Hepatic stellate cell (primary cell): ENCODE measurements at places on chromosomes 7 and 10.

DNA sequence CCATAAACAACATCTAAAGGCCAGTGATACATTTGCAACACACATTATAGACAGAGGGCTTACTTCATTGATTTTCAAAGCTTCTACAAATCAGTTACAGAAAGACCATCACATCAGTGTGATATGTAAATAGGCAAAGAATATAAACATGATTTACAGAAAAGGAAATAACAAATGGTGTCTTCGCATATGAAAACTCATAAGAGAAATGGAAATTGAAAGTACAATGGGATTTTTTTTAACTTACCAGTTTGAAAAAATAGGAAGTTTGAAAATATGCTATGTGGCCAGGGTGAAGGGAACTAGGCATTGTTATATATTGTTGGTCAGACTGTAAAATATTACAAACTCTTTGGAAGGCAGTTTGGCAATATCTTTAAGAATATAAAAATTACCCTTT, 27.3 kb downstream of the SEC23IP start:
- no peak for DNase-seq

- no peak for DNase-seq
Observed at GRCh38 chr7:95840953-95841950, 68.9 kb downstream of the DYNC1I1 start.

DNA sequence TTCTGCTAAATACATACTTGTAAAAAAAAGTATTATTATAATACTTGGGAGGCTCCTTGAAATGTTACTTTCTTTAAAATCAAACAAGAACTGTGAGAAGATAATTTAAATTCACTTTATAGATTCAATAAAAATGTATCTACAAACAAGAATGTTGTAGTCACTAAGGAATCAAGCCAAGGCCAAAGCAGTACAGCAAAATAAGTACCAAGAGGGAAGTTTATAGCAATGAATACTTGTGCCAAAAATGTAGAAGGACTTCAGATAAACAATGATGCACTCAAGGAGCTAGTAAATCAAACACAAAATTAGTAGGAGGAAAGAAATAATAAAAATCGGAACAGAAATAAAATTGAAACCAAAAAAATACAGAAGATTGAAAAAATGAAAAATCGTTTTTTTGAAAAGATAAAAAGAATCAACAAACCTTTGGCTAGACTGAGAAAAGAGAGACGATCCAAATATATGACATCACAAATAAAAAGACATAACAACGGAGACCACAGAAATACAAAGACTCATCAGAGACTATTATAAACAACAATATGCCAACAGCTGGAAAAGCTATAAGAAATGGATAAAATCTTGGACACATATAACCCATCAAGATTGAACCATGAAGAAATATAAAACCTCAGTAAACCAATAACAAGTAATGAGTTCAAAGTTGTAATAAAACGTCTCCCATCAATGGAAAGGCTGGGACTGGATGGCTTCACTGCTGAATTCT, 286.0 kb upstream of the TMEM229A start:
- no peak for DNase-seq

DNA sequence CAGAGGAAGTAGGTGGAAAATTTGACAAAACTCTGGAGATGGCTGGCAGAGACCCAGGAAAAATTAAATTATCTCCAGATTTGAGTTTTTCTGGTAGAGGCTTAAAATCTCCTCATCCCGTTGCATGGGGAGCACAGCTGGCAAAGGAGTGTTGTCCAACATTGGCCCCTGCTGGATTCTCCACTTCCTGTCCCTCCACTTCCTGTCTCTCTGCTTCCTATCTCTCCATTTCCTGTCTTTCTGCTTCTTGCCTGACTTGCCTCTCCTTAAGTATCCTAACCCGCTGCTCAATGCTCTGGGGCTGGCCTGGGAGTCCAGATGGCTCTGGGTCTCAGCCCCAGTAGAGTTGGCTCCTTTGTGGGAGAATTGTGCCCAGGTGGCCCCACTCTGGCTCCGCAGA, 65.8 kb upstream of the EMX2 start:
- no peak for DNase-seq

GRCh38 chr10:49559476-49559875, 20.6 kb upstream of the ERCC6 start:
- no peak for DNase-seq
